ENCODE measurements at places on chromosomes 1 and 21. TPM values are rescaled to one million over a fixed set of nuclear protein-coding genes. Genes with fewer than 3 reads are reported as not detected.

GRCh38 chr1:33653226-33653625 lies 180.8 kb downstream of the ZSCAN20 start:
- H3K27me3 ChIP-seq: no peaks in the 10 kb centered on the region
- H3K4me1 ChIP-seq: no peaks in the 10 kb centered on the region
- no peak overlapping the region for H3K27ac ChIP-seq
- H3K36me3 ChIP-seq: no peaks in the 10 kb centered on the region
- no peak for DNase-seq

Gene TRIM17
- polyA plus RNA-seq: 0.59 TPM

DNA sequence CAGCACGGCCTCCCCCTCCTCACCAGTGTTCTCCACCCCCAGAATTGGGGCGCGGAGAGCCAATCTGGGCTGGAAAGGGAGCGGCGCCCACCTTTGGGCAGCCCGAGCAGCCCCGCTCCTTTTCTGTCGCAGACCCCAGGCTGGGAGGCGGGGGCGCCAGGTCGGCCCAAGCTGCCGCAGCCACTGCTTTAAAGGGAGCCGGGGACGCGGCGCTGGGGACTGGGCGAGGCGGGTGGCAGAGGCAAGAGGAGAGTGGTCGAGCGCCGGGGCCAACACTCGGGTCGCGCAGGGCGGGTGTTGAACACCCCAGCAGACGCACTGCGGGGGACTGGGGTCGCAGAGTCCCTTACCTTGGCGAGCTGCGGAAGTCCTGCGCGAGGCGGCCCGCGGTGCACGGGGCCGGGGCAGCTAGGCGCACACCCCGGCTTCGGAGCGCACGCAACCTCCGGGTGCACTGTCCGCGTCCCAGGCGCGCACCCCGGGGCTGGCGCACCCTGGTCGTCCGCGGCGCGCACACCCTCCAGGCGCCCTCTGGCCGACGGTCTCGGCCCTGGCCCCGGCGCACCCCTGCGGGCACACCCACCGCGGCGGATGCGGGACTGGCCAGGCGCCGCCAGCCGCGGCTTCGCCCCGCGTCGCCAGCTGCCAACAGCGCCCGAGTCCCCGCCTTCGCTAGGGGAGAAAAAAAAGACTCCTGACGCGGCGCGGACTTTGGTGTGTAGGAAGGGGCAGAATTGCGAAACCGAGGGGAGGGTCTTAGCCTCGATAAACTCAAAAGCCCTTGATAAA lies at the start of gene KANK4:
Gene KANK4 (minus strand): TSS at position 679 of the 789 bp plus-strand sequence. CDS start 37,870 bp downstream, outside the sequence.
- peak within 1 kb of the TSS; percentile 14 for H3K4me3 ChIP-seq
- peaks cover 9% of the 10 kb centered on the region for H3K4me1 ChIP-seq
- H3K27ac ChIP-seq: no peak within 1 kb of the TSS
- DNase-seq: peak; percentile 74
- peaks cover 4% of the 10 kb centered on the region for H3K27me3 ChIP-seq

- no peaks in the 10 kb centered on the region for H3K4me1 ChIP-seq
- no peak overlapping the region for H3K27ac ChIP-seq
- H3K36me3 ChIP-seq: no peaks in the 10 kb centered on the region
- no peak for DNase-seq
Observed at GRCh38 chr1:61757950-61758349, 15.7 kb downstream of the PATJ start.

GRCh38 chr1:100921110-100921706 lies 25.3 kb downstream of the SLC30A7 start:
- H3K4me1 ChIP-seq: no peaks in the 10 kb centered on the region
- H3K27ac ChIP-seq: no peak overlapping the region
- H3K27me3 ChIP-seq: no peaks in the 10 kb centered on the region
- H3K4me3 ChIP-seq: no peak overlapping the region

DNA sequence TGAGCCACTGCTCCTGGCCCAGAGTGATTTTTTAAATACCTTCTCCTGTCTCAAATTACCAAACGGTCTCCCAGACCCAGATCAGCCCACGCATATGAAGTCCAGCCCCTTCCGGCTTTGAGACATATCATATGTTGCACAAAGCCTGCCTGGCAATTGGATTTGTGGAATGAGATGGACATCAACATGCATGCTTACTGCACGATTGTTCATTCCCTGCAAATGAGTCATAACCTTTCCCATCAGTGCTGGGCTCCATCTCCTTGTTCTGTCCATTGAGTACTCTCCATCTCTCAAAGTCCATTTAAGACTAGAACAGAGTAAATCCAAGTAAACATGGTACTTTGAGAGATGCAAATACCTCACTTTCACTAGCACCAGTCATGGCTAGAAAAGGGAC lies 612.2 kb upstream of the USP24 start:
- H3K27me3 ChIP-seq: no peaks in the 10 kb centered on the region
- no peak overlapping the region for H3K4me3 ChIP-seq
- H3K36me3 ChIP-seq: no peaks in the 10 kb centered on the region
- H3K4me1 ChIP-seq: peaks cover 12% of the 10 kb centered on the region

Measured in small intestine (tissue), 16 donors.